ENCODE measurements at places on chromosomes 6 and 20. TPM values are rescaled to one million over a fixed set of nuclear protein-coding genes. Genes with fewer than 3 reads are reported as not detected.

The TXNDC5 gene
- 1,031 TPM for total RNA-seq

DNA sequence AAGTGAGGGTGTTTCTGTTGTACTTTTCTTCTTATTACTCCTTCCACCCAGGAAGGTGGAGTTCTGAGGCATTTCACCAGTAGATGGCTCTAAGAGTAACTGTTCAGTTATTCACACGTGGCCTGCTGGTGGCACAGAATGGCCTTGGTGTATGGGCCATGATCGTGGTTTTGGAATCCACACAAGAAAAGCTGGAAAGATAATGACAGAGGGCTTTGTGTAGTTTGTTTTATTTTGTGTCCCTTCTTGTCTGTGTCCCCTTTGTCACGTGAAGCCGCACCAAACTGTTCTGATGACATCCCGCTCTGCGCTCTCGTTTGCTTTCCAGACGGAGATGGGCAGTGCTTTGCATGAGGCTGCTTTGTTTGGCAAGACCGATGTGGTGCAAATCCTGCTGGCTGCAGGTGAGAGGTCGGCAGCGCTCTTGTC is 93.4 kb downstream of the ANKS1A start:
- peak; percentile 7 for DNase-seq

DNA sequence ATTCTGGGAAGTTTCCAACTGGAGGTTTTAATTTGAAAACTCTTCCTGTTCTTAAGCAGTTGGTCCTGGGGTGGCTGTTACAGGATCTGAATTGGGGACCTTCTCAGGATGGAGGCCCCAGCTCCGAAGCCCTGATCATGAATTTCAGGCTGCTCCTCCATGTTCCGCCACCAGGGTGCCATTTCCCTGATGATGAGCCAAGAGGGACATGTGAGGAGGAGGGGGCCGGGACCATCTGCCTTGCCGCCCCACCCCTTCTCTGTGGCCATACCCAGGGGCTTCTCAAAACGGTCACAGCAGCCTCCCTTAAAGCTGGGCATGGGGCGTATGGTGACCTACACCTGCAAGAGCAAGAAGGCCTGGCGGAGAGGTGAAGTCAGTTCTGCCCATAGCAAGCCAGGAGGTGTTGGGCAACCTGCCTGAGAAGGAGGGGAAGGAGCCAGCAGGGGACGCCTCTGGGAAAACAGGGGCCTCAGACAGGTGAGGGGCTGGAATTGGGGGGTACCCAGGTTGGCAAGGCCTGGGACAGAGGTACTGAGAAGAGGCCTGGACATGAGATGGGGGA is 3.6 kb upstream of the BAK1 start:
- DNase-seq = no peak

- no peak for DNase-seq
Measured at GRCh38 chr6:134627707-134628106, 309.8 kb upstream of the SGK1 start.

DNA sequence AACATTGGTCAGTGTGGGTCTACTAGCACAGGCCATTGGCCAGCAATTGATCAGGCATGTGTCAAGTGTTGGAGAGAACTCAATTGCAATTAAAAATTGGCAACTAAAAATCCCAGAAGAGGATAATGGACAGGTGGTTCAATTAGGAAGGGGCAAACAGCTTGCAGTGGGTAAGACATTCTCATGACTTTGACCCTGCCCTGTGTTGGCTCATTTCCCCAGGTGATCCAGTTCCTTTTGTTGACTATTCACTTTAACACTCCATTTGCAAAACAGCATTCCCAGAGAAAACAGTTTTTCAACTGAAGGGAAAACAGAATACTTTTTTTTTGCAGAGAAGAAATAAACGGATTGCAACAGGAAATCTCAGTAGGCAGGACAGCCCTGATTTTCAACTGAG is 28.9 kb upstream of the SCGN start:
- DNase-seq = no peak

All from glomerular endothelial cell (primary cell).